ENCODE measurements at places on chromosomes 7 and 10.
A peak's percentile ranks its signal among the peaks of the same experiment; 100 is the strongest.

DNA sequence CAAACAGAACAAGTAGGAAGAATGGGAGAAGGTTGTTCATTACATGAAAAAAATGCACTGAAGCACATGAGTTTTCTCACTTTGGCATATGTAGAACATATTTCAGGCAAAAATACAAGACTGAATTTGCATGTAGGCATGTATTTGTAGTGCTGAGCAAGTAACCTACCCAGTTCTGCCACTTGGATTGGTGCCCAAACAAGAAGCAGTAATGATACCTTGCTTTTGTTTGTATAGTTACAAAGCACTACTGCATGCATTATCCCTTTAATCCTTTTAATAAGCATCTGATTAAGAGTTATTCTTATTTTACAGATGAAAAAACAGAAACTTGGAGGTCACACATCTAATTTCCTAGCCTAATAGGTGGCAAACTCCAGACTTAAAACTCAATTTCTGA lies 23.1 kb upstream of the CTTNBP2 start:
- DNase-seq, result no peak

DNA sequence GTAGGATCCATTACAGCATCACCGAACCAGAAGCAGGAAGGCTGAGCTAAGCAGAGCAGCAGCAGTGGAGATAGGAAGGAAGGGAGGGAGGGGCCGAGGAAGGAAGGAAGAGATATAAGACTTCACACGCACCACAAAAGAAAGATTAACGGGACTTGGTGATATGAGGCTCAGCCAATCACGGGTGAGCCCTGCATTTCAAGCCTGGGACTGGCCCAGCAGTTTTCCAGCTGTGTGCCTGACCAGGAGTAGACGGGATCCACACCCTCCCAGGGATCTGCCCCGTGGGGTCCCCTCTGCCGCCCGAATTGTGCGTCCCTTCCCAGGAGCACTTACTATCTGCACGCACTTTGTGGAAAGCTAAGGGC lies 16.2 kb downstream of the ATG9B start:
- DNase-seq, result no peak

- no peak for DNase-seq
Observed at GRCh38 chr7:99505324-99505662, 831 bp downstream of the ZKSCAN5 start.

DNA sequence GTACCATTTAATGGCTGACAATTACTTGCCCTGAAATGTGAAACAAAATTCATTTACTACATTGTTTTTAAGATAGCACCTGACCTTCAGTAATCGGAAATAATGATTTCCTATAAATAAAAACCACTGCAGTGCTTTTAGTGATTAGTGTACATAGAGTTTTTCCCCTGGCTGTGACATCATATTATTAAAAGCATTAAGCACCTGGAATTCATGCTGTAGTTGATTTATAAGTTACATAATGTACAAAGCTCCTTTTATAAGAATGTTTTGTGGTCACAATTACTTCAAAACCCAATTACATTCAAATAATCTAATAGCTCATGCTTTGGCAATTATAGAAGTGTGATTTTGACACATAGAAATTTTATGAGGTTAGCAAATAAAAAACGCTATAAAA lies 44.3 kb upstream of the EIF4H start:
- DNase-seq, result no peak

GRCh38 chr7:57774300-57774699 lies 324.3 kb downstream of the ZNF716 start:
- DNase-seq, result no peak

- no peak for DNase-seq
Observed at GRCh38 chr10:131851346-131851745, 49.5 kb upstream of the PPP2R2D start.

DNA sequence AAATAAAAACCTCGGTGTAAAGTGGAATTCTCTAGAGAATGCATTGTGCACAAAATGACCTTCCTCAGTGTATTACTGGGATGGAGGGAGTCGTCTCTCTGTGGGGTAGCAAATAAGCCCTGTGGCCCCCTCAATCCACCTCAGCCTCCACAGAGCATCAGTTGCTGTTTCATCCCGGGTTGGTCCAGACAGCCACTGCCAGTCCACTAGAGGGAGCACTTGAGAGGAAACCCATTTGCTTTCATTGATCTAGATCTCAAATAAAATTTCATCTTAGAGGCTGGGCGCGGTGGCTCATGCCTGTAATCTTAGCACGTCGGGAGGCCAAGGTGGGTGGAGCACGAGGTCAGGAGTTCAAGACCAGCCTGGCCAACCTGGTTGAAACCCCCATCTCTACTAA lies 1128.7 kb downstream of the CNTNAP2 start:
- DNase-seq, result no peak

GRCh38 chr10:28970231-28970630 lies 292.9 kb downstream of the BAMBI start:
- DNase-seq, result no peak

DNA sequence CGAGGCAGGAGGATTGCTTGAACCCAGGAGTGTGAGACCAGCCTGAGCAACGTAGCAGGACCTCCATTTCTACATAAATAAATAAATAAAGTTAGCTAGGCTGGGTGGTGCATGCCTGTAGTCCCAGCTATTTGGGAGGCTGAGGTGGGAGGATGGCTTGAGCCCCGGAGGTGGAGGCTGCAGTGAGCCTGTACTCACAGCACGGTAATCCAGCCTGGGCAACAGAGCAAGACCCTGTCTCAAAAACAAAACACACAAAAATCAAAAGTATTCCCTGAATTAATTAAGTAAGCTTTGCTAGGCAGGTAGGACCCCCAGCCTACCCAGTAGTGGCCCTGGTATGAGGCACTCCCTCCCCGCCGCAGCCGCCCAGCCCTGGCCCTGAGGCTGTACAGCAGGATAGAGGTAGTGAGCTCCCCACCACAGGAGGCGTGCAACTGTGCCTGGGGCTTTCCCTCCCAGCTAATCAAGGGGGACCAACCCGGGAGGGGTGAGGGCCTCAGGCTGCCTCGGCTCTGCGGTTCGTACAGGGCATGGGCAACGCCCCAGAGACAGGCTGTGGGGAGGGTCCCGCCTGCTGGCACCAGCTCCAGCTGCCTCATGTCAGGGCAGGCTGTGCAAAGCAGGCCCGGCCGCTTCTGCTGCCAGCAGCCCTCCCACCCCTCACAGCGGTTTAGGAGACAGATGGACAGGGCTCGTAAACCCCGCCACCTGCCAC lies 1.0 kb upstream of the CYP2W1 start:
- DNase-seq, result no peak

GRCh38 chr7:31702354-31702753 lies 15.3 kb downstream of the PPP1R17 start:
- DNase-seq, result no peak

GRCh38 chr7:140670343-140670935 lies 2.3 kb upstream of the ADCK2 start:
- DNase-seq, result no peak

DNA sequence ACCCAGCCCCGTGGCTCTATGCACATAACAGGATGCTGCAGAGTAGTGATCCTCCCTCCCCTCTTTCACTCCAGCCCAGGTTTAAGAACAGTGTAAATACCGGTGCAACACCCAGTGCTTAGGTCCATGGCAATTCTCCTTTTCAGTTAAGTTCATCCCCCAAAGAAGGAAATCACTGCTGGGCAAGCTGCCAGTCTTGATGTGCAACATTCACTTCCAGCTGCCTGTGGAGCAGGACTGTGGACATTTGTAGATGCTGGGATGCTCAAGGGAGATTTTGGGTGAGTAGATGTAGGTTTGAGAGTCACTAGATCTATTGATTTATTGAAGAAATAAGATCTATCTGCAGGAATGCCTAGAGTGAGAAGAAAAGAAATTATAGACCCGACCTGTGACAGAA lies 294.3 kb upstream of the KIAA1217 start:
- no peak for DNase-seq

DNA sequence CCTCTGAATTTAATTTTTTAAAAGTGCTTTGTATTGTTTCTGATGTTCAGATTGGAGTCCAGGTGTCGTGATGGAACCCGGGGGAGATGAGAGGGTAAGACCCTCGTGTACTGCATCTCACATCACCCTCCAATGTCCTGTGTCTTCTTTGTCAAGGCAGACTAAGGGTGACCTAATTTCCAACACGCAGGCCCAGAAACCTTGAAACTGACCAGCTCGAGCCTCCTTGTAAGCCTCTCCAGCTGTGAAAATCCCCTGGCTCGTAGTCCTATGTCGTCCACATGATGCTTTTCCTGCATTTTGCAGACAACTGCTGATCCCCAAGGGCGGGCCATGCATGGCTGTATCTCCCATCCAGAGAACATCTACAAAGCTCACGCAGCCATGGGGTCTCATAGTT lies 220.2 kb downstream of the ARHGAP12 start:
- DNase-seq, result no peak

DNA sequence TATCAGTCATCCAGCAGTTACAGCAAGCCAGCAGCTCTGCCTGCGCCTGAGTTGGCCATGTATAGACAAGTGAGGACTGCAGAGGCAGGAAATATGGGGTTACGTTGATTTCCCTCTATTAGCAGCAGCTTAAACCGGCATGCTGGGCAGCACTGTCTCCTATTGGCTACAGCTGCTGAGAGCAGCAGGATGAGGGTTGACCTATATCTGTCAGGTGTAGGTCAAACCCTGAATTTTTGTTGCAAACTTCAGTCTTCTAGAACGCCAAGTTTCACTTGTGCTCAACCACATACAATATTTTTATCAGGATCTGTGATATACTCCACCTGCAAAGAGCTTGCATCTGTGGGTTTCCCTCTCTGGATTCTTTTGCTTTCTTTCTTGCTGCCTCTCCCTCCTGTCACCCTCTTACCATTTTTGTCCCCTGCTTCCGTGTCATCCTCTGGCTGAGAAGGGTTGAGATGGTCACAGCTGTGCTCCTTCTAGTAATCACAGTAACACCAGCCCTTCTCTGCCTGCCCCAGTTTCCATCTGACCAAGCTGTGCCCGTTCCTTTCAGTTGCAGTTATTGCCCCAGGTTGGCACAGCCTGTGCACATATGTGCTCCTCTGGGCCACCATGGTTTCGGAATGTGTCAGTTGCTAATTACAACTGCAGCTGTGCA lies 23.8 kb upstream of the GLCCI1 start:
- peak; percentile 37 for DNase-seq

GRCh38 chr7:70322856-70323255 lies 724.6 kb downstream of the AUTS2 start:
- no peak for DNase-seq

GRCh38 chr7:105365541-105366534 lies 22.9 kb downstream of the SRPK2 start:
- no peak for DNase-seq

DNA sequence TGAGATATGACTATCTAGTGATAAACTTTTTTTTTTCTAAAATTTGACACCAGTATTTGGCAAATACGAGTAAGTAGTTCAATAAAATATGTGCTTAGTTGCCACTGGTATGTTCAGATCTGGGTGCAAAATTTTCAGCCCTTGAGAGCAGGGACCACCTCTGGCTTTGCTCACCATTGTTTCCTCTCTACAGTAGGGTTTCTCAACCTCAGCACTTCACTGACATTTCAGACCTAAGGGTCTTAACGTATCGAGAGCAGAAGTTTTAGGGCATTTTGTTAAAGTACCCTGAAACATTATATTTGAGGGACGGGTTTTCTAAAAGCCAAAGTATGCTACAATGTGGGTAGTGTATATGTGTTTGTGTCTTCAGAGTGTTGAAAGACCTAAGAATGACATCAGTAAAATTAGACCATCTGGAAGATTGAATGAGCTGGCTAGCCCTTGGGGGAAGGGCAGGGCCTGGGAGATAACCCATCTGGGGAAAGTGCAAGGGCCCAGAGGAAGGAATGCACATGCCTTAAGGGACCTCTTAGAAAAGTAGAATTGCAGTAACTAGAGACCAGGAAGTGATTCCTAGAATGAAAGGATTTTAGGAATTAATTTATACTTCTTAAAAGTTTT lies 11.8 kb downstream of the BZW2 start:
- DNase-seq, result no peak

DNA sequence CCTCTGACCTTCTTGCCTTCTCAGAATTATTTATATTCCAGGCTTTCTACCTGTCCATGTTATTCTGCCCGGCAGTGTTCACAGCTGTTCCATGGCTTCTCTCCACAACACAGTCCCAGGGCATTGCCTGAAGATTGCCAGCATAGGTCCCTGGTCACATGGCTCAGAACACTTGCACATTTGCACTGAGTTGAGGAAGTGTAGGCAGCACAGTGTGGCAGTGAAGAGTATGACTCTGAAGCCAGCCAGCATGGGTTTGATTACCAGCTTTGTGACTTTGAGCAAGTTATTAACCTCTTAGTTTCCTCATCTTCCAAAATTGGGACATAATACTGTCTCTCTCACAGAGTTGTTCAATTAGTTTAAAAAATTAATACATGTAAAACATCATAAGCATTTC lies 73.2 kb upstream of the NEUROD6 start:
- DNase-seq, result no peak

DNA sequence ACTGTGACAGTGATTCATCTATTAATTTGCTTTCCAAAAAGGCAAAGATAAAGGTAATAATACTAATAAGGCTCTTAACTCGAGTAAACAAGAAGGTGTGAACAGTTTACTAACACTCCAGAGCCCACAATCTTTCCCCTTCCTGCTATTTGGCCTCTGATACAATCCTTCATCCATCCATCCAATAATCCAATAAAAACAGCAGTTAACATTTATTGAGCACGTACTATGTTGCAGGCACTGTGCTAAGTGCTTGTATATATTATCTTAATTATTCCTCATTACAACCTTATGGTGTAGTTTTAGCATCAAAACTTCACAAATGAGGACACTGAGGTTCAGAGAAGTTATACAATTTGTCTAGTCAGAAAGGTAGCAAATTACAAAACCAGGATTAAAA lies 49.5 kb downstream of the EZH2 start:
- DNase-seq, result no peak

- DNase-seq, result no peak
Observed at GRCh38 chr7:24477398-24478136, 95.7 kb upstream of the PALS2 start.

GRCh38 chr10:73095481-73096021 lies 1.1 kb downstream of the P4HA1 start:
- peak; percentile 3 for DNase-seq

DNA sequence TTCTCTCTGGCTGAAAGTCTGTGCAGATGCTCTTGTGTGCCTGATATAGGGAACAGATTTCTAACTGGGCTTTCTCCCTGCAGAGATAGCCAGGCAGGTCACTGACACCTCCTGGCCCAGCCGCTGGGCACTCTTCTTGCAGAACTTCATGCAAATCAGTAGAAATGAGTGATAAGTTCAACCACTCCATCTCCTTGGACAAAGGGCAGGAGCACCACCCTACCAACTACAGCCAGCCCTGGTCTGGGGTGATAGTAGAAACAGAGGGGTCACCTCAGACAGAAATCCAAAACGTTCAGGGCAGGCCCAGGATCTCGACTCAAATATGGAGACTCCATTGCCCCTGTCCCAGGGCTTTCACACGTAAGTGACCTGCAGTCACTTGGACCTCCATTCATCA lies 917.8 kb upstream of the ZNF722 start:
- DNase-seq, result no peak

DNA sequence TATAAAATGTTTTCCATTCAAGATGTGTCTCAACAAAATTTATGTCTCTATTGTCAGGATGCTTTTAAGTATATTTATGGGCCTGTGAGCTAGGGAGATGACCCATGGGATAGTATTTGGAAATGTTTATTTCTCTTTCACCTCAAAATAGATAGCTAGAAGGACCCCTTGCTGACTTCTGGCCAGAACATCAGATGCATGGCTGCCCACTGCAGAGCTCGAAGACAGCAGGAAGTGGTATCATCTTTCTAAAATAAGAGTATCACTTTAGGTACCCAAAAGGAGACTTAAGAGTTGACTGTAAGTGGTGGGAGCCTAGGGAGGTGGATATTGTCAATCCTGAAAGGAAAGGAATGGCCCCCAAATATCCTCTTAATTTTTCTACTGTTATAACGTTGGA lies 264.4 kb downstream of the NEBL start:
- no peak for DNase-seq

All from activated T-helper 9 cell treated with anti-CD3 and anti-CD28 coated beads, Interleukin-2, amount 50 U/mL, for 16 hours (primary cell).